ENCODE measurements at places on chromosomes 1 and 21. TPM values are rescaled to one million over a fixed set of nuclear protein-coding genes. Genes with fewer than 3 reads are reported as not detected.

Gene TSSK3
- 1.1 TPM for total RNA-seq

Gene SERINC2
- 0.11 TPM for total RNA-seq

DNA sequence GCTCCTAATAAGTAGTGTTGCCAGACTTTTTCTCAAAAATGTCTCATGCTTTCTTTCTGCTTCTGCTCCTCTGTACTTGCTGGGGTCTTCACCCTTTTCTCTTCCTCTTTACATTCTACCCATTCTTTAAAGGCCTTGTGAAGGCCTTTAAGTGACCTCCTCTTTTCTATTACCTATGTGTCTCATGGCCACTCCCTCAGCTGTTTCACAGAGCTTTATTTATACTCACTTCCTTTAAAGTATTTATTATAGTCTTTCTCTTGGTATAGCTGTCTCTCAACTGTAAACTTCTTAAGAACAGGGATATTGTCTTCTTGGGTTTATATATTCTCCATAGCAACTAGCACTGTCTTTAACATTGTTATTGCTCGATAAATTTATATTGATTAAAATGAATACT lies 792 bp downstream of the GOLPH3L start:
- DNase-seq: no peak

DNA sequence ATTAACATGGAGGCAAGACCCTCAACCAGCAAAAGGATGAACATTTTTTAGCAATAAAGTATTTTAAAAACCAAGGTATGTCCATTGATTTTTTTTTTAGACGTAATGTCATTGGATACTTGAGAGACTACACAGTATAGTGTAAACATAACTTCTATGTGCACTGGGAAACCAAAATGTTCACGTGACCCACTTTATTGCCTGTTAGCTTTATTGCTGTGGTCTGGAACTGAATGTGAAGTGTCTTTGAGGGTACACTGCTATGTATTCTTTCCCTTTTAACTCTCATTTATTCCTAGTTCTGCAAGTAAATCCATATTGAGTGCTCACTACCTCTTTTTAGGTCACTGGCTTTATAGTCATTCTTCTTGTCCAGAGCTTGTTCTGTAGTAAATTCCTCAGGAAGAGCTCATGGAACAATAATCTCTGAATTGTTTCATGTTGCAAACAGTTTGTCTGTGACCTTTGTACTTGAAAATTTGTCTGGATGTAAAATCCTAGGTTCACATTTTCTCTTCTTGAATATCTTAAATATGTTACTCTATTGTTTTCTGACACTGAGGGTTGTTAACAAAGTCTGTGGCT lies 20.6 kb downstream of the ABCD3 start:
- DNase-seq: no peak

Gene TMEM61
- total RNA-seq: not detected
